ENCODE measurements at places on chromosomes 4 and X.

DNA sequence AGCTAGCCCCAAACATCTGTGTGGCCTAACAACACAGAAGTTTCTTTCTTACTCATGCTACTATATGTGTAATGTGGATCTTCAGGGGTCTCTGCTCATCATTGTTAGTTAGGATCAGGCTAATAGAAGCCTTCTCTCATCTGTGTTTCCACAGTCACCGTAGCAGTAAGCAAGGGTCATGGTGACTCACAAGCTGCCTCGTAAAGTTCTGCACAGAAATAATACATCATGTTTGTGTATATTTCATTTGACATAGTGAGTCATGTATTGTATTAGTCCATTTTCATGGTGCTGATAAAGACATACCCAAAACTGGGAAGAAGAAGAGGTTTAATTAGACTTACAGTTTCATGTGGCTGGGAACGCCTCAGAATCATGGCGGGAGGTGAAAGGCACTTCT, 38.7 kb downstream of the SLC4A4 start:
- no peak for DNase-seq

DNA sequence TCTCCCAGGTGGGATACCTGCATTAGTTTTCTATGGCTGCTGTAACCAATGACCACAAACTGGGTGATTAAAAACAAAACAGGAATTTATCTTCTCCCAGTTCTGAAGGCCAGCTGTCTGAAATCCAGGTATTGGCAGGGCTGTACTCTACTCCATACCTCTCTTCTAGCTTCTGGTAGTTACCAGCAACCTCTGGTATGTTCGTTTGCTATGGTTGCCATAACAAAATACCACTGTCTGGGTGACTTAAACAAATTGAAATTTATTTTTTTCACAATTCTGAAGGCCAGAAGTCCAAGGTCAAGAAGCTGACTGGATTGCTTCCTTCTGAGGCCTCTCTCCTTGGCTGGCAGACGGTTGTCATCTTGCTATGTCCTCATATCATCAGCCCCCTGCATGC, 642.1 kb upstream of the TENM3 start:
- no peak for DNase-seq

- no peak for DNase-seq
These were observed 1873.7 kb upstream of the IGFBP7 start for GRCh38 chr4:58983887-58984286.

GRCh38 chr4:9704551-9705332, 76.7 kb upstream of the DRD5 start:
- no peak for DNase-seq

DNA sequence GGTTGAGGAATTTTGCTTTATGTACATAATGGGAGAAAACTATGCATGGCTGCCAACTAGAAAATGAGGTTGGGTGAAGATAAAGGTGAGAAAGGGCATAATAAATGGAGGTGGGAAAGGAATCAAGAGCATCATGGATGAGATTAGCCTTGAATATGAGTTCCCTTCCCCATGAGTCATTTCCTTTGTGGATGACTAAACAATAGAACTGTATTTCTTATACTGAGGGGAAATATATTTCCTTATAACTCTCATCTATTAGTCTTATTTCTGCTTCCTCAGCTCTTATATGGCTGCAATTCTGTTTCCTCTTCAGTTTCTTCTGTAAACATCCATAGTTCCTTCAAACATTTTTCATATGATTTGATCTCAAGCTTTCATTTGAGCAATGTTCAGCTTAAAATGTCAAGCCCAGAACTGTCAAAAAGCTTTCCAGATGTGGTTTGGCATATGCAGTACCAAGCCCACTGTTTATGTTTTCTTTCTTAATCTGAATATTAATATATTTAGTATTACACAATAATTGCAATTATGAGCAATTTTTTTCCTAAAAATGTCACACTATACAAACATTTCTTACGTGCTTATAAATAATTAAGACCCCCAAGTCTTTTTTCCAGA, 100.7 kb upstream of the GRPR start:
- no peak for DNase-seq

DNA sequence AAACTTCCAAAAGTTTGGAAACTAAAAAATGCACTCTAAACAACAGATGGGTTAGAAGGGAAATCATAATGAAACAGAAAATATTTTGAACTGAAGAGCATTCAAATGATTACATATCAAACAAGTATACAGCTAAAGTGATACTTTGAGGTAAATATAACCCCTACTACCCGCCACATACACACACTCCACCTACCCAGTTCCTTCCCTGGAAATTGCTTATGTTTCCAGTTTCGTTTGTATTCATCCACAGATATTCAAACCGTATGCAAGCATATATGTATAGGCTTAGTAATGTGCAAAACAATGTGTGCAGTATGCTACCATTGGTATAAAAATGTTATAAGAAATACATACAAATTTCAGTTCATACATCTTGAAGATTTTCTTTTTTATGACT, 95.5 kb downstream of the SMIM20 start:
- DNase-seq: no peak
